PC-9 (cell line): ENCODE measurements at places on chromosomes 2 and 18.

GRCh38 chr18:36088256-36088655, 20.9 kb upstream of the RPRD1A start:
- DNase-seq: no peak

GRCh38 chr2:64609227-64609941, 44.3 kb downstream of the SERTAD2 start:
- peak; percentile 74 for DNase-seq

DNA sequence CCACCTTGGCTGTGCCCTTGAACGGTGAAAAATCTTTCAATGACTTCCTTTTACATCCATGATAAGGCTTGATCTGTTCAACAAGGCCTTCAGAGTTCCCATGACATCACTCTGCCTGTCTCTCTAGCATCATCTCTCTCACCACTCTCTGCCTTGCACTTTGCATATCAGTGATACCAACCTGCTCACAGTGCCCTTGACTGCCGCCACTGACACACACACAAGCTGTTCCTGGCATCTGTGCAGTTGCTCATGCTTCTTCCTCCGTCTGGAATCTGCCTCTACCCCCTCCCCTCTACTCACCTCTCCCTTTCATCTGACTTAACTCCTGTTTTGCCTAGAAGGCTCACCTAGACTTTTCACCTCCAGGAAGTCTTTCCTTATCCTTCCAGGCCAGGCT, 79.1 kb upstream of the SEC11C start:
- DNase-seq: no peak

DNA sequence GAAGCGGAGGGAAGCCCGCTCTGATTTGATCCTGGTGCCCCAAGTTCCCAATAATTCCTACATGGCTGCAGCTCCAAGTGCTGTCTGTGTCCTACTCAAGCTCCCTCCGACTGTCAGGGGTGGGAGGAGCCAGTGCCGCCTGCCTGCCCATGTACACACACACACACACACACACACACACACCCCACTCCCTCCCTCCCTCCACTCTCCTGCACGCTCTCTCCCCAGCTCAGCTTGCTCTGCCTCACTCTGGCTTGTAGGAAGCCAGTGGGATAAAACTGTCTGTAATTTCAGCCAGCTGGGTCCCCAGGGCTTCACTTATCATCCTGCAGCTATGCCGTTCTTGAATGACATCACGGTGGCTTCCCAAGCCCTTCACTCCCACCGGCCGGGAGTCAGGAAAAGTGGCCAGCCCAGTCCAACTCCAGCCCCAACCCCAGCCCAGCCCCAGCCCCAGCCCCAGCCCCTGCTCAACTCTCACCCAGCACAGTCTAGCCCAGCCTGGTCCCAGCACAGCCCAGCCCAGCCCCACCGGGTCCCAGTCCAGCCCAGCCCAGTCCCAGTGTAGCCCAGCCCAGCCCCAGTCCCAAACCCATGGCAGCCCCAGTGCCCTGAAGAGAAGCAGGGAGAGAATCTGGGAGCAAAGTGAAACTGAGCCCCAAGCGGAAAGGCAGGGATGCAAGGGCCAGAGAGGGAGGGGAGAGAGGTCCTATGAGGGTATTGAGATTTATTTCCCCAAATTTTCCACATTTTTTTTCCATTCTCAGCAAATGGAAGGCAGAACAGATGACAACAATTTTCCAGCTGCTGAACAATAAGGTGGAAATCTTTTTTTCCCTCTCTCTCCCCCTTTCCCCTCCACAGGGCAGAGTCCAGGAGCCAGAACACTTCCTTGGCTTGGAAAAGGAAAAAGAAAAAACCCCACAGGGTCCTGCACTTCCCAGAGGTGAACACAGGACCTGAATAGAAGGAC, 144.0 kb downstream of the TNS1 start:
- DNase-seq: peak; percentile 18

- no peak for DNase-seq
These were observed 28.5 kb downstream of the GALNT1 start for GRCh38 chr18:35610089-35610488.

DNA sequence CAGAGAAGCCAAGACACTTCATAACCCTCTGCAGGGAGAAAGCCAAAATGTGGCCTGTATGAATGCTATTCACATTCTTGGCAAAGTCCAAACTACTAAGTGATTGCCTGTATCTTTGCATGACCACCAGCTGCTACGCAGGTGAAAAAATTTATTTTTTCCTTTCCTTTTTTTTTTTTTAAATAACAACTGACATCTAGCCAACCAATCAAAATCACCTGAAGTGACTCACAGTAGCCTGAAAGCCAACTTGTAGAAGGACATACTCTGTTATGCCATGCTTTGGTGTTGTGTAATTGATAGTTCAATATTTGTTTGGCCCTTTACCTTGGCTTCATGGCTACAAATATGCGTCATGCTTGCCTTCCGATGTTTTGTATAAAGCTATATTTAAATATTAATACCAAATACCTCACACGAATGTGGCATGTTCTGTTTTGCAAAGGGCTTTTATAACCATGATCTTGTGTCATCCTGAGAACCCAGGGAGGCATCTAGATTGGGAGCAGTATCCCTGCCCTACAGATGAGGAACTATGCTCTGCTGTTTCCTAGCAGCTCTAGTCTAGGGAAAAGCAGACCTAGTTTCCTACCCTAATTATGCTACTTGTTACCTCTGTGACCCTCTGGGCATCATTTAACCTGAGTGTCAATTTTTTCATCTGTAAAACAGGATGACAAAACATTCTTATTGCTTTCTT, 102.1 kb downstream of the MYOM1 start:
- DNase-seq: peak; percentile 98

DNA sequence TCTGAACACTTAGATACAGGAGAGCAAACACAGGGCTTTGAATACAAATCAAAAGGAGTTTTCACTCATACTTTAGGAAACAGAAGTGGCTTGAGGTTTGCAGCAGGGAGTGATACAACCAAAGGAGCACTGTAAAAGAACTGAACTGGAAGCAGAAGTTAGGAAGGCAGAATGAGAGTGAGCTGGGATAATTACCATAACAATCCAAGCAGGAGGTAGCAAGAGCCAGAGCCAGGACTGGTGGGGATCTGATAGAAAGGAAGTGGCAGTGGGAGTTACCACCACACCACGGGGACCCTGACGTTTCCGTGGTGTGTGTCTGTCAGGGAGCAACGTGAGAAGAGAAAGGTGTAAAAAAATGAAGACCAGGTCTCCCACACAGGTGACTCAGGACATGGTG, 81.3 kb upstream of the EPB41L3 start:
- no peak for DNase-seq

DNA sequence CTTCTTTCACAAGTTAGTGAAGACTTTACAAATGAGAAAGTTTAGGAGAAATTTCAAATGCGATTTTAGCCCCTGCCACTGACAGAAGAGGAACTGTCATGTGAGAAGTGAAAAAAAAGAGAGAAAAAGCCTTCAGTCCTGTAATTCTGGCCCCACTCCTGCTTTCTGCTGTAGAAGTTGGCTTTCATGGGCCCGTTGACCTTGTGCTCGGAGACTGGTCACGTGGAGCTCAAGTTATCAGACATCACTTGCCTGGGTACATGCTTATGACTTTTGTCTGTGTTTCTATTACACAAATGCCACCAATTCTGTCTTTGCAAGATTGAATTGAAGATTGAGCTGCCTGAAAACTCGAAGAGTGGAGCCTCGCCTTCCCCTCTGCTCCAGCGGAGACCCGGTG, 749.9 kb downstream of the BCL11A start:
- DNase-seq: no peak

GRCh38 chr2:158645299-158645698, 149.8 kb upstream of the DAPL1 start:
- DNase-seq: no peak

- no peak for DNase-seq
These were observed 27.5 kb downstream of the INPP4A start for GRCh38 chr2:98472132-98472650.

DNA sequence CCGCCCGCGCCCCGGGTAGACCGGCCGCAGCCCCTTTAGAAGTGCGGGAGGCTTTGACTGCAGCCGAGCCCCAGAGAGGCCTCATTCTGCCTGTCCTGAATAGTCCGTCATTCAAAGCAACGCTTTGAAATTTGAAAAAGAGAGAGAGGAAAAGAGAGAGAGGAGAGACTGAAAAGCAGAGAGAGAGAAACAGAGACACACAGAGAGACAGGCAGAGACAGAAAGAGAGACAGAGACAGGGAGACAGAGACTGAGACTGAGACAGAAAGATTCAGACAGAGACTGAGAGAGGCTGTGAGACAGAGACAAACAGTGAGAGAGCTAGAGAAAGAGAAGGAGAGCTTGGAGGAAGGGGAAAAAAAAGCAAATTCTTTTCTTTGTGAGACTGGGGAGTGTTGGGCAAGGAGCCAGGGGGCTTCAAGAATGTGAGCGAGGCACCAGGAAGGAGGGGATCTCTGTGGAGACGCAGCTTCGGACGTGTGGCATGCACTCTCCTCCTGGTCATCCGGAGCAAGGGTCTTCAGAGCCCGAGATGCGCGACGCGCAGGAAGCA, 73.1 kb downstream of the MYCN start:
- DNase-seq: no peak

DNA sequence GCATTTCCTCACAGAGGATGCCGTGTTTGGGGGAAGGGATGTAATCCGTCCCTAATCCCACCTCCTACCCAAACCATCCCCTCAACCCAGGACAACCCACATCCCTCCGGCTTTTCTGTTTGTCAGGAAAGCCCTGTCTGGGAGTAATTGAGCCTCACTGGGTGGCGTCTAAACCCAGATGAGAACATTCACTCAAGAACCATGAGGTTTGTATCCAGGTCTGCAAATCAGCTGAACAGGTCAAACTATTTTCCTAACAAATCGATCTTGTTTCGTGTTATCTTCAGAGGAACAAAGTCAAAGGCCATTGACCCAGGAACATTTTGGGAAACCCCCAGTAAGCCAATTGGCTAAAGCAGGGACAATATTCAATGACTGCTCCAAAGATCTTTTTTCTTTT, 25.7 kb downstream of the CYP27C1 start:
- DNase-seq: no peak

GRCh38 chr2:237625777-237626176, 1.6 kb upstream of the LRRFIP1 start:
- no peak for DNase-seq

GRCh38 chr2:212994976-212995375, 156.4 kb downstream of the IKZF2 start:
- DNase-seq: no peak
